ENCODE measurements at places on chromosomes 7 and 10.

- no peak for DNase-seq
Observed at GRCh38 chr10:489330-489729, 200.1 kb downstream of the DIP2C start.

- no peak for DNase-seq
Observed at GRCh38 chr7:137882806-137883205, 36.0 kb upstream of the DGKI start.

DNA sequence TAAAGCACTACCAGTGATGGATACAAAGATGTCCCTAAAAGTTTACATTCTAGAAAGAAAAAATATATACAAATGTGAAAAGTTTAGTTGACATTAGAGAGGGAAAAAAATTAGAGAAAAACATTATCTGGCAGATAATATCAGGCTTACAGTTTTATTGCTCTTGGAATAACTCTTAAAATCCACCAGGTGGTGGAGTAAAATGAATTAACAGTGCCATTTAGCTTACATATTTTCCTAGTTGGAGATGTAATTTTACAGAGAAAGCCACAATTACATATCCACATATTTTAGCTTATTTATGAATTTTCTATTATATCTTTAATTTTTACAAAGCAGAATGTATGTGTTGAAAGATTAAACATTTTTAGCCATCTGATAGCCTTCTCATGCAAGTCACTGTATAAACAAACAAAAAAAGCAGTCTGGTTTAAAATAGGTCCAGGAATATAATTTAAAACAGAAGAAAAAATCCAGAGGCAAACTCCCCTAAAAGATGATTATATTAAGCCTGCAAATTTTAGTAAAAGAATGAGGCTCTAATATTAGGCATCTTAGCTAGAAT lies 6.5 kb downstream of the CABCOCO1 start:
- no peak for DNase-seq

- no peak for DNase-seq
Observed at GRCh38 chr10:117165538-117166417, 27.7 kb upstream of the VAX1 start.

GRCh38 chr10:98533241-98533640 lies 86.5 kb upstream of the HPS1 start:
- DNase-seq, result no peak

GRCh38 chr7:158403013-158403821 lies 184.4 kb downstream of the PTPRN2 start:
- no peak for DNase-seq

DNA sequence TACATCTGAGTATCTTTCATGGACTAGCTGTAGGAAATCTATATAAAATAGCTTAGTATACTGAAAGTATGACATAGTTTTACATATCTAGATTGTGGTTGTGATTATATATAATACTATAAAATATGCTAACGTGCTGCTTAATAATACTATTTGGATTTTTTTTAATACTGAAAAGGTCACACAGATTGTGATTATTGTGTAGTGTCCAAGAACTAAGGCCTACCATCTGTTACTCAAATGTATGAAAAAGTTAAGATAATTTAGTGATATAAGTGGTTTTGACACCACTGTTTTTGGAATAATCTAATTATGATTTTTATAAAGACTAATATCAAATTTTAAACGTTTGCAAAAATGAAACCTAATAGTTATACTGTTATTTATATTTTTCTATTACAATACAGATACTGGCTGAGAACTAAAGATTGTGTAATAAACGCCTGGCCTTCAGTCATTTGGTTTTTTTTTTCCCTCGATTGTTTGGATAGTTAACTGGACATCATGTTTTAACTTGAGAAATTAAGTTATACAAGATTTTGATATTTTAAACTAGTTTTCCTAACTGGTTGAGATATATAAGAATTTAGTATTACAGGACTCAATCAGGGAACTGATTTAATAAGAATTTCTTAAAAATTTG lies 12.6 kb downstream of the PTEN start:
- DNase-seq, result no peak

DNA sequence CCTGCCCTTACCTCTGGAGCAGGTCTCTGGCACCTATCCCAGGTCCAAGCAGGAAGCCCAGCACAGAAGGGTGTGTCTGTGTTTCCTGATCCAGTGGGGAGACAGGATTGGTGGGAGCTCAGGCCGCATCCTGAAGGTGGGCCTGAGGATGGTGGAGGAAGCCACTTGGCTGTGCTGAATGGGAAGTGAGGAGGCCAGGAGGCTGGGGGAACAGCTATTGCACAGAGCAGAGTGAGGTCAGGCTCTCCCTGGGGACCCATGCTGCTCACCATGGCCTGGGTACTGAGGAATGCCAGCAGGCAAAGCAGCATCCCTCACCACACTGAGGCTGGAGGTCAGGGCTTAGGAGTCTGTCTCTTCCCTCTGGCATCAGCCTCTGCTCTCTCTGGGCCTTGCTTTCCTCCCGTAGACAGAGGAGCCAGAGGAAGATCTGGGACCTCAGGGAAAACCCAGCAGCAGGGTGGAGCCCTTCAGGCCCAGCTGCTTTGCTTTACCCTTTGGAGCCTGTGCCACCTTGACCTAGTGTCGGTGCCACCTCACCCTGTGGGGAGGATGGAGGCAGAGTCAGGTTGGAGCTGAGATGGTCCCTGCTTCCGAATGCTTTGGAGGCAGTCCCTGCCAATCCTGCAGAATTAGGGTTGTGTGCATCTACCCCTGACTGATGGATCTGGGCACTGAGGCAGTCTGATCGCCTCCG lies 39.0 kb downstream of the CDH23 start:
- DNase-seq, result no peak

DNA sequence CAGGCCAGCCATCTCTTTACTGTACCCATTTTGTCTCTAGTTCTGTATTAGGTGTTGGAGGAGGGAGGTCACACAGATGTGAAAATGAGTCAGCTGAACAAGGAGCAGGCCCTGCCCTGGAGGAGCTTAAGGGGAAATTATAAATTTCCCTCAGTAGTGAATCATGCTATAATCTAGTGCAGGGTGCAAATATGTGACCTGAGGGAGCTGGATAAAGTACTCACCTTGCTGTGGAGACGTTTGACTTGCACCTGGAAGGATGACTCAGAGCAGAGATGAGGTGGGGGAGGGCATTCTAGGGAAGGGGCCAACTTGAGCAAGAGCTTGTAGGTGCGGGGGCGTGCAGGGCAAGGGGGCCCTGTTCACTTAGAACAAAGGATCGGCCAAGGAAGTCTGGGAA lies 610.6 kb downstream of the SDK1 start:
- no peak for DNase-seq
